ENCODE measurements at places on chromosomes 2 and 18. TPM values are rescaled to one million over a fixed set of nuclear protein-coding genes. Genes with fewer than 3 reads are reported as not detected.
A peak's percentile ranks its signal among the peaks of the same experiment; 100 is the strongest.

DNA sequence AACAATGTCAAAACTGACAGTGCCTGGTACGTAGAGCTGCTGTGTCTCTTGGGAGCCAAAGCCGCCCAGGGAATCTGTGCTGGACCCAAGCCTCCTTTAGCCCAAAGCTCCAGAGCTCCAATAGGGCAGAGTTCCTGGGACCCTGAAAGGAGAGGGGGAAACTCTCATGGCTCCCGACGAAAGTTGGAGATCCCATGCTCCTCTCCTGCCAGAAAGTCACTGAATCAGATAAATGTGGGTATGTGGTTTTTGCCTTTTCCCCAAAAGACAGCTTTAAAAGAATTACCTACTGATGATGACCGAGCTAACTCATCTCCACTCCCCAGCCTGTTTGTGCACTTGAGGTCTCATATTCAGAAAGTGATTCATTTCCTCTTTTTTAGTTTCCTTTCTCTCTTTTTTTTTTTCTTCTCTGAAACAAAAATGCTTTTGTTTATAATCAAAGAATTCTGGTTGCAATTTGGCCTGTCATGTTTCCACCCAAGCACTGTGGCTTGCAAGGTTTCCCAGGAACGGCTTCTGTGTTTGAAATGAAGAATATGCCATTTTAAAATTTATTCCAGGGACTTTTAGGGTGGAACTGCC, 14.1 kb upstream of the PMAIP1 start:
- no peak overlapping the region for H3K27ac ChIP-seq
- H3K36me3 ChIP-seq = no peaks in the 10 kb centered on the region
- no peak overlapping the region for H3K4me3 ChIP-seq
- peaks cover 12% of the 10 kb centered on the region for H3K4me1 ChIP-seq
- H3K27me3 ChIP-seq = no peaks in the 10 kb centered on the region

DNA sequence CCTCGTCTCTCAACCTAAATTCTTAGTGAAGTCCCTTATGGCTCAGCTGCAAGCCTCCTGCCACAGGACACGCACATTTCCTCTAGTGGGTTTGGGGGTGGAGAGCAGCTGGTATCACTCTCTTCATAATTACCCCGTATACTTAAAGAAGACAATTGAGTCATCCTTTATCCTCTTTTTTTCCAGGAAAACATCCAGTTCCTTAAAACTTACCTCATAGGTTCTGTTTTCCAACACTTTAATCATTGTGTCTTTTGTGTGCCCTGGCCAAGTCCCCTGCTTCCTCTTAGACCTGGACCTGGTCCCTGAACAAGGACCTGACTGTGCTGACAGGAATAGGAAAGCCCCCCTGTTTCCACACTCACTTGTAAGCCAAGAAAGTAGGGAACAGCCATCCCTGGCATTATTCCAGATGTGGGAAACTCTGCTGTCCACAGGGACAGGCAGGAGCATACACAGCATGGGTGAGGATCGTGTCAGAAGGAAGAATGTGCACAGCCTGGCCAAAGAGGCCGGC, 42.3 kb upstream of the MYO1B start:
- DNase-seq = no peak
- no peaks in the 10 kb centered on the region for H3K4me1 ChIP-seq
- no peak overlapping the region for H3K4me3 ChIP-seq

GRCh38 chr2:21267232-21267835, 143.6 kb downstream of the TDRD15 start:
- no peaks in the 10 kb centered on the region for H3K36me3 ChIP-seq
- no peak for DNase-seq
- H3K27me3 ChIP-seq = no peaks in the 10 kb centered on the region
- H3K27ac ChIP-seq = no peak overlapping the region

The OBSL1 gene
- total RNA-seq = 164 TPM

The LIMS3 gene
- 0.31 TPM for total RNA-seq

The C2orf78 gene
- total RNA-seq = not detected

- no peak for DNase-seq
- H3K27ac ChIP-seq = no peak overlapping the region
- H3K4me1 ChIP-seq = no peaks in the 10 kb centered on the region
- no peaks in the 10 kb centered on the region for H3K36me3 ChIP-seq
- no peak overlapping the region for H3K4me3 ChIP-seq
These were observed 2048.0 kb downstream of the SUCLG1 start for GRCh38 chr2:82411071-82411470.

The CABLES1 gene
- 8.8 TPM for total RNA-seq

DNA sequence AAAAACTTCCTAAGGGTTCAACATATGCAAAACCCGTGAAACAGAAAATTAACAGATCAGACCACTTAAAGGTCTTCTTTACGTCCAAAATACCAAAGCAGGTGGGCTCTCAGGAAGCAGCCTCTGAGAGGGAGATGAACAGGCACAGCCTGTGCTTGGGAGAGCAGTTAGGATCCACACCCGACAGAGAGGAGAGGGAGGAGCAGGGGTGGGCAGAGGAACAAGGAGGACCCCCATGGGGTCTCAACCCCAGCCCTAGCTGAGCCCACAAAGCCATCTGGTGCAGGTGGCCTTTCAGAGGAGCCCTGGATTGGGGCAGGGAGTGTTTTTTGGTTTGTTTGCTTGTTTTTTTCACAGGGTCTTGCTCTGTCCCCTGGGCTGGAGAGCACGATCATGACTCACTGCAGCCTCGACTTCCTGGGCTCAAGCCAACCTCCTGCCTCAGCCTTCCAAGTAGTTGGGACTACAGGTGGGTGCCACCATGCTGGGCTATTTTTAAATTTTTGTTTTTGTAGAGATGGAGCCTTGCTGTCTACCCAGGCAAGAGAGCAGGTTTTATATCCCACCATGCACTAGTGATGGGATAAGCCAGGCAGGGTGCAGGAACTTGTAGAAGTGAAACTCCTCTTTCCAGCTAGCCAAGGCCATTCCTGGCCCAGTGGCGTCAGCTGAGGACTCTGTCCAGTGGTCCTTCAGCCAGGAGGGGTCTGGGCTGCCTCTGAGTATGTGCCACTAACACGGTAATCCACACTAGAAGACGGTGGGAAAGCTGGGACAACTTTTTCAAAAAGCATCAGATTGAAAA, 154.1 kb upstream of the HDAC4 start:
- no peaks in the 10 kb centered on the region for H3K36me3 ChIP-seq
- H3K4me1 ChIP-seq = no peaks in the 10 kb centered on the region
- H3K27me3 ChIP-seq = no peaks in the 10 kb centered on the region
- H3K27ac ChIP-seq = no peak overlapping the region

The NOL4 gene
- 4.4 TPM for total RNA-seq

GRCh38 chr2:149612122-149612521, 24.5 kb upstream of the MMADHC start:
- H3K4me1 ChIP-seq = no peaks in the 10 kb centered on the region
- no peak overlapping the region for H3K4me3 ChIP-seq
- no peak for DNase-seq
- H3K36me3 ChIP-seq = no peaks in the 10 kb centered on the region
- H3K27me3 ChIP-seq = no peaks in the 10 kb centered on the region

GRCh38 chr2:189483980-189484740, 42.9 kb downstream of the WDR75 start:
- H3K4me1 ChIP-seq = no peaks in the 10 kb centered on the region
- no peak overlapping the region for H3K27ac ChIP-seq
- no peaks in the 10 kb centered on the region for H3K36me3 ChIP-seq
- H3K27me3 ChIP-seq = no peaks in the 10 kb centered on the region
- no peak for DNase-seq

- H3K4me1 ChIP-seq = no peaks in the 10 kb centered on the region
- no peak overlapping the region for H3K27ac ChIP-seq
- no peak for DNase-seq
- no peak overlapping the region for H3K4me3 ChIP-seq
- no peaks in the 10 kb centered on the region for H3K36me3 ChIP-seq
- no peaks in the 10 kb centered on the region for H3K27me3 ChIP-seq
These were observed 217.0 kb upstream of the PIEZO2 start for GRCh38 chr18:11366410-11366809.

The C2orf72 gene
- total RNA-seq = 1.3 TPM

The ITGA6 gene
- 124 TPM for total RNA-seq

The RIT2 gene
- total RNA-seq = 1.9 TPM

DNA sequence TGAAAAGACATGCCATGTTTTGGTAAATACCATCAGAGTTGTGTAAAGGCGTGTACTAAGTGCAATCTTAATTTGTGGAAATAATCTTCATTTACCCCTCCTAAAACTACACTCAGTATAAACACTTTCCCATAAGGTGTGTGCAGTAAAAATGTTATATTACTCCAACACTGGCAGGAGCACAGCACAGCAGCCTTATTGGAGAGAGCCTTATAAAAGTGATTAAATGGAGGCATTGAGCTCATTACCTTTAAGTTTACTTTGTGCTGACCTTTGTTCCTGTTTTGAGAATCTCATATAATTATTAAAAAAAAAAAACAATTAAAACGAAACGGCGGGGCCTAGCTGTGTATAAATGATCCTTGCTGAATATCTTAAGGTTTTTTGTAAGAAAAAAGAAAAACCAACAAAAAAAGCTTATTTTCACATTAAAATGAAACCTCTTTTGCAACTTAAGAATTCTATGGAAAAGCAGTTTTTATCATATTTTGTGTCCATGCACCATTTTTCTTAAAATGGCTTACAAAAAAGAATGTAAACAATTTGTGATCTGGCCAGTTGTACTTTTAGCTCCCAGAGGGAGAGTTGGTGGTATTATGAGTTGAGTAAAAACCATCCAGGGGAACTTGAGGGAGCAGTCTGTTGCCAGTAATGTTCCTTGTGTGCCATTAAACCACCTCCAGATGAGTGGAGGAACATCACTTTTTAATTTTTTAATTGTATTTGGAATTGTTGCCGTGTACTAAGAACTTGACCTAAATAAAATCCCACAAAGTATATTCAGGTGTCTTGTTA, 103.4 kb downstream of the ABI2 start:
- H3K36me3 ChIP-seq = no peaks in the 10 kb centered on the region
- H3K27me3 ChIP-seq = no peaks in the 10 kb centered on the region
- no peaks in the 10 kb centered on the region for H3K4me1 ChIP-seq
- H3K27ac ChIP-seq = peak overlapping the region; percentile 42

The SKOR2 gene
- total RNA-seq = not detected

The AKAIN1 gene
- total RNA-seq = not detected

GRCh38 chr2:141555876-141556470, 574.8 kb downstream of the LRP1B start:
- H3K27me3 ChIP-seq = no peaks in the 10 kb centered on the region
- peaks cover 10% of the 10 kb centered on the region for H3K4me1 ChIP-seq
- no peak overlapping the region for H3K27ac ChIP-seq
- H3K36me3 ChIP-seq = no peaks in the 10 kb centered on the region
- H3K4me3 ChIP-seq = no peak overlapping the region

GRCh38 chr2:107806901-107807300, 19.8 kb upstream of the RGPD4 start:
- H3K4me3 ChIP-seq = no peak overlapping the region
- H3K36me3 ChIP-seq = no peaks in the 10 kb centered on the region
- H3K27ac ChIP-seq = no peak overlapping the region
- peaks cover 10% of the 10 kb centered on the region for H3K4me1 ChIP-seq

The NEMP2 gene
- total RNA-seq = 4.0 TPM

GRCh38 chr2:230981704-230982103, 14.2 kb upstream of the SPATA3 start:
- no peak overlapping the region for H3K4me3 ChIP-seq
- H3K36me3 ChIP-seq = no peaks in the 10 kb centered on the region
- H3K27me3 ChIP-seq = no peaks in the 10 kb centered on the region
- no peak overlapping the region for H3K27ac ChIP-seq

DNA sequence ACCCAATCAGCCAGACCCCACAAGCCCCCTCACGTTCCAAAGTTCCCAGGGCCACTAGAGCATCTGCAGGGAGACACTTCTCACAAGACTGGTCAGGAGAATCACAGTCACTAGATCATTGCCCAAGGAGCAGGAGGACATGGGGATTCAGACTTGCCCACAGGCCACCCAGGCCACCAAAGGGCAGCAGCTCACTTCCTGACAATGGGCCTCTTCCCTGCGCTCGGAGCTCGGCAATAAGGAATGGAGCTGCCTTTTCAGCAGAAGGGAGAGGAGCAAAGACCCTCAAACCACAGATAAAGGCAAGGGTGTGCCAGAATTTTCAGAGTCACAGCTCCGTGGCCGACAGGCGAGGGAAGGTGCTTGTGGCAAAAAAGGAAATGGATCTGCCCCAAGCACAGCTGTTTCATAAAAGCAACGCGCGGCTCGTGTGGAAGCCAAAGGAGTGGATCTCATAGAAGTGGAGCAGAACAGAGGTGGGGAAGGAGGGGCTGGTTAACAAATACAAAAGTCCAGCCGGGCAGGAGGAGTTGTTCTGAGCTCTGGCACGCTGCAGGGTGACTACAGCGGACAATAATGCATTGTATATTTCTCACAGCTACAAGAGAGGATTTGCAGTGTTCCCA, 72.1 kb downstream of the EDAR start:
- no peak overlapping the region for H3K4me3 ChIP-seq
- no peaks in the 10 kb centered on the region for H3K4me1 ChIP-seq
- no peak for DNase-seq
- H3K36me3 ChIP-seq = no peaks in the 10 kb centered on the region
- no peaks in the 10 kb centered on the region for H3K27me3 ChIP-seq
- H3K27ac ChIP-seq = no peak overlapping the region

The TBR1 gene
- total RNA-seq = not detected

The SCN9A gene
- 8.8 TPM for total RNA-seq

GRCh38 chr2:38700113-38700785, 34.3 kb downstream of the GALM start:
- H3K27ac ChIP-seq = no peak overlapping the region
- H3K4me3 ChIP-seq = no peak overlapping the region
- no peaks in the 10 kb centered on the region for H3K4me1 ChIP-seq
- H3K36me3 ChIP-seq = no peaks in the 10 kb centered on the region
- H3K27me3 ChIP-seq = no peaks in the 10 kb centered on the region
- no peak for DNase-seq

- H3K36me3 ChIP-seq = no peaks in the 10 kb centered on the region
- no peak for DNase-seq
- H3K27ac ChIP-seq = no peak overlapping the region
- no peaks in the 10 kb centered on the region for H3K27me3 ChIP-seq
- no peaks in the 10 kb centered on the region for H3K4me1 ChIP-seq
- no peak overlapping the region for H3K4me3 ChIP-seq
These were observed 207.6 kb upstream of the TANK start for GRCh38 chr2:160952464-160953254.

The ITGB6 gene
- not detected for total RNA-seq

DNA sequence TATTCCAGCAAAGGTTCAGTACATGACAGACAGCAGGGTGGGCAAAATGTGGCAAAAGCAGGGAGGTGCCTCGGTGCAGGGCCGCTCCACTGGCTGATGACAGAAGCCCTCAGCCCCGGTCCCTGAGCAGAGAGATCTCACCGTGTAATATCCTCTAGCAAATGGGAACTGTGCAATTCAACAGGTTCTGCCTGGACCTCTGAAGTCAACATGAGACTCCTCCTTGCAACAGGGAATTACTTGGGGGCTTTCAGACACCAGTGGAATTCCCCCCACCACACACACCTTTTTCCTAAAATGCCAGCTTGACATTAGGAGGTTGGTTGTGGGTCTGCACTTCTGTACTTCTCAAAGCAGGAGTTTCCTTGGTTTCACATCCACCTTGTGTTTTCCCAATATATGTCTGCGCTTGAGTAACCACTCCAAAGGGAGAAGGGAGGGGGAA, 50.8 kb downstream of the SPRED2 start:
- DNase-seq = no peak
- H3K27ac ChIP-seq = no peak overlapping the region
- no peaks in the 10 kb centered on the region for H3K36me3 ChIP-seq

- no peaks in the 10 kb centered on the region for H3K36me3 ChIP-seq
- H3K4me3 ChIP-seq = no peak overlapping the region
- H3K27me3 ChIP-seq = peaks cover 9% of the 10 kb centered on the region
- DNase-seq = peak; percentile 71
These were observed 4.4 kb upstream of the SMAD7 start for GRCh38 chr18:48954886-48955819.
